ENCODE measurements at places on chromosomes 7 and 10. TPM values are rescaled to one million over a fixed set of nuclear protein-coding genes. Genes with fewer than 3 reads are reported as not detected.
A peak's percentile ranks its signal among the peaks of the same experiment; 100 is the strongest.

- no peaks in the 10 kb centered on the region for H3K27me3 ChIP-seq
- DNase-seq: peak; percentile 44
- H3K36me3 ChIP-seq: peaks cover 100% of the 10 kb centered on the region
- no peak overlapping the region for H3K27ac ChIP-seq
These were observed 41.3 kb upstream of the PPIF start for GRCh38 chr10:79305988-79306387.

DNA sequence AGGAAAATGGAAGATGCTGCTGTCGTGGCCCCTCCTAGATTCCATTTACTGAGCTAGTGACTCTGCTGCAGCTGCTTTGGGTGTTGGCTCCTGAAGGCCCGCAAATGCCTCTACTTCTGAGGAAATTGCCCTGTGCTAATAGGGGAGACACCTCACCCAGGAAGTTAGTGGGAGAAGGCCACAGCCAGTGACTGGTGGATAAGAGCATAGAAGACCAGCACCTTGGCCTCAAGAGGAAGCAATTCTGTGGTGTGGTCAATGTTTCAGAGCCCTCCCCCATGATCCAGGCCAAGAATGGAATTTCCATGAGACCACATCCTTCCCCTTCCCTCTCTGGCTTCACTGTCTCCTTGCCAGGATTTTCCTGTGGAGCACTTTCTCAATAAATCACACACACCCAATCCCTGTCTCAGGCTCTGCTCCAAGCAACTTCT lies 25.0 kb upstream of the FZD1 start:
- H3K27ac ChIP-seq: no peak overlapping the region
- no peak overlapping the region for H3K4me3 ChIP-seq
- DNase-seq: no peak

DNA sequence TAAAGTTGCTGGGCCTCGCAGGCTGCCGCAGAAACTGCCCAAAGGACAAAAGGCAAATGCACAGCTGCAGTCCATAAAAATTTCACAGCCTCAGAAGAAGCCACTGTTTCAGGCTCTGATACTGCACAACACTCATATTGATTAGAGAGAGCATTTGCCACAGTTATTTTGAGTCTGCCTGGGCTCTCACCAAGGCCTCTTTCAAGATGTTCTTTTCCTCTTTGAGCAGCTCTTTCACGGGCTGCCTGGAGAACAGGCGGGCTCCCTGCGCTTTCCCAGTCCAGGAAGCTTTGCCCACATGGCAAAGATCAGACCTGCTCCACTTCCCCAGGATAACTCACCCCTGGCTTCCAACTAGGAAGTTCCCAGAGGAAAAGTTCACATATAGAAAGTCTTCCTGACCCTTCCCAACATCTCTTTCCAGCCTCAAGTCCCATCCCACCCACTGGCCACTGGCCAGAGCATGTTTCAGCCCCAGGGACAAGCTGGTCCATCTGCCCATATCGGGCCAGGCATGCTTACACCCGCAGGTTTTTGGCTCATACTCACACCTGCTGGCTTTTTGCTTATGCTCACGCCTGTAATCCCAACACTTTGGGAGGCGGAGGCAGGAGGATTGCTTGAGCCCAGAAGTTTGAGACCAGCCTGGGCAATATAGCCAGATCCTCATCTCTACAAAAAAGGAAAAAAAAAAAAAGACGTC lies 3.3 kb downstream of the SLIT1 start:
- peaks cover 8% of the 10 kb centered on the region for H3K4me1 ChIP-seq
- no peaks in the 10 kb centered on the region for H3K36me3 ChIP-seq
- H3K27ac ChIP-seq: no peak overlapping the region
- peaks cover 61% of the 10 kb centered on the region for H3K27me3 ChIP-seq
- H3K4me3 ChIP-seq: no peak overlapping the region

DNA sequence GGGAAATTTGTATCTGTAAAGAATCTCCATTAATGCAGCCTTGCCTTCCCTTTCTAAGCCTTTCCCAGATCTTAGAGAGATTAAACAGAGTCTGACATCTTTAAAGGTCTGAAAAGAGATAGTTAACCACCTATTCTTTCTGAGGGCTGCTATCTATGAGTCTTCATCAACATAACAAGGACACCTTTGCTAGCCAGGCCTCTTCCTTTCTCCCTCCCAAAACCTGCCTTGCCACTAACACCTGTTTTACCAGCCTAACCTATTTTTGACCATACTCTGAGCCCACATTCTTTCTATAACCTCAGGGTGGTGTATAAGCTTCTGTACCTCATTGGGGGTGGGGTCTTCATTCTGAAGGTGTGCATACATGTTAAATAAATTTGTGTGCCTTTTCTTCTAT lies 217.1 kb downstream of the IPMK start:
- no peaks in the 10 kb centered on the region for H3K27me3 ChIP-seq
- DNase-seq: no peak
- H3K4me3 ChIP-seq: no peak overlapping the region
- no peaks in the 10 kb centered on the region for H3K36me3 ChIP-seq
- H3K27ac ChIP-seq: no peak overlapping the region

DNA sequence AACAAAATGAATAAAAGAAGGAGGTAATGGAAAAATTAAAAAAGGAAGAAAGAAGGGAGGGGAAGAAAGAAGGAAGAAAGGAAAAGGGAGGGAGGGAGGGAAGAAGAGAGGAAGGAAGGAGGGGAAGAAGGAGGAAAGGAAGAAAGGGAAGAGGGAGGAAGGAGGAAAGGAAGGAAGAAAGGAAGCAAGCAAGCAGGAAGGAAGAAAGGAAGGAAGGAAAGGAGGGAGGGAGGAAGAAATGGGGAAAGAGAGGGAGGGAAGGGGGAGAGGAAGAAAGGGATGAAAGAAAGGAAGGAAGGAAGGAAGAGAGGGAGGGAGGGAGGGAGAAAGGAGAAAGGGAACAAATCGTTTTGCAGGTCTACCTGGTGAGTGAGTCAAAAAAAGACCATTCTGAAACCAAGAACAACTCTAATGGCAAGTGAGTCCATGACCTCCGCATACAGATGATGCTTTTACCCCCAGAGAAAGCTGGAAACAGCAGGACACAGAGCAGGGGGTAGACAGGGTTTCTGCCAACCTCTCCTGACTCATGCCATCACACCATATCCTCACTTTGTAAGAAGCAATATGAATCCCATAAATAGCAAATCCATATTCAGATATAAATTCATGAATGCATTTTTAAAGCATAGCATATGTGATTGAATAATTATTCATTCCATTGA lies 1112.9 kb upstream of the AUTS2 start:
- no peaks in the 10 kb centered on the region for H3K36me3 ChIP-seq
- H3K4me1 ChIP-seq: no peaks in the 10 kb centered on the region
- no peaks in the 10 kb centered on the region for H3K27me3 ChIP-seq
- DNase-seq: no peak
- no peak overlapping the region for H3K27ac ChIP-seq
- no peak overlapping the region for H3K4me3 ChIP-seq

DNA sequence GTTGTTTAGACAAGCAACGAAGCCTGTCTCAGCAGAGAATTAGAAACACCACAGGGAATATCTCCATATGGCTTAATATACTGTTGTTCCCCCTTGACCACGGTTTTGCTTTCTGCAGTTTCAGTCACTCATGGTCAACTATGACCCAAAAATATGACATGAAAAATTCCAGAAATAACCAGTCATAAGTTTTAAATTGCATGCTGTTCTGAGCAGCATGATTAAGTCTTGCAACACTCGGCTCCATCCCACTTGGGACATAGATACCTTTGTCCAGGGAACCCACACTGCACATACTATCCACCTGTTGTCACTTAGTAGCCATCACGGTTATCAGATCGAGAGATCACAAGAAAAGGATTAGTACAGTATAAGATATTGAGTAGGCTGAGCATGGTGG lies 60.7 kb upstream of the FOXK1 start:
- H3K36me3 ChIP-seq: no peaks in the 10 kb centered on the region
- H3K4me3 ChIP-seq: no peak overlapping the region
- peaks cover 39% of the 10 kb centered on the region for H3K4me1 ChIP-seq
- no peak for DNase-seq
- H3K27ac ChIP-seq: peak overlapping the region; percentile 62
- no peaks in the 10 kb centered on the region for H3K27me3 ChIP-seq

RSPH10B gene
- total RNA-seq: 2.7 TPM

HOXA1 gene
- 0.77 TPM for total RNA-seq

ECHDC3 gene
- 29.5 TPM for total RNA-seq

SCIN gene
- total RNA-seq: 21.1 TPM

Data from lower lobe of right lung (tissue), 2 donors.